ENCODE measurements at places on chromosomes 4 and X. TPM values are rescaled to one million over a fixed set of nuclear protein-coding genes. Genes with fewer than 3 reads are reported as not detected.

DNA sequence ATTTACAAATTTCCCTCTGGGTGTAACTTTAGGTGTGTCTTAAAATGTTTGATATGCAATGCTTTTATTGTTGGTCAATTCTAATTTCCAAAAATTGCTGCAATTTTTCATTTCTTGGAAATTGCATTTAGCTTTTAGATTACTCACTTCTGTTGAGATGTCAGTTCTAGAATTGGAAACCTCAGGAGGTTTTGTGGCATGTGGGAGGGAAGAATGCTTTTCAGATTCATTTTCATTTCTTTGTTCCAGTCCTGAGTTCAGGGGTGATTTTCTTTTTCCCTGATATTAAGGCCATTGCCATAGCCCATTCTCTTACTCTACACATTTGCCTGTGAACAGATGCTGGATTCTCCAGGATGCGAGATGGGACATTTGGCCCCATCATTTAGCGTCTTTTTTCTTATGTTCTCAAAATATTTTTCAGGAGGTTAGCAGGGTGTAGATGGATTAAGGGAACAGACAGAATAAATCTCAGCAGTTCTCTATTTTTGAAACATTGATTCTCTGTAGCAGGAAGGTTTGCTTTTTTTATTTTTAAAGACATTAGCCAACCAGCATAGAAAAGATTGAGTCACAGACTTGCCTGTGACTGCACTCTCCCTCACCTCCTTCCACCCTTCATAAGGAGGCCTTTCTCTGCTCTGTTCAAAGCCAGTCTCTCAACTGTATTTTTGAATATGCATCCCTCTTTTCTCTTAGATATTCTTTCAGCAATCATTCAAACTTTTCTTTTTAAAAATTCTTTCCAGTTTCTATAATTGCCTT, 238.4 kb upstream of the ANXA3 start:
- no peak for DNase-seq
- H3K4me3 ChIP-seq: no peak overlapping the region
- peaks cover 2% of the 10 kb centered on the region for H3K27me3 ChIP-seq
- peaks cover 5% of the 10 kb centered on the region for H3K4me1 ChIP-seq
- no peak overlapping the region for H3K27ac ChIP-seq

GRCh38 chr4:40086421-40086820, 29.8 kb downstream of the N4BP2 start:
- no peak overlapping the region for H3K27ac ChIP-seq
- no peaks in the 10 kb centered on the region for H3K36me3 ChIP-seq
- H3K27me3 ChIP-seq: no peaks in the 10 kb centered on the region
- H3K4me3 ChIP-seq: no peak overlapping the region
- H3K4me1 ChIP-seq: no peaks in the 10 kb centered on the region

The TASL gene
- not detected for total RNA-seq

DNA sequence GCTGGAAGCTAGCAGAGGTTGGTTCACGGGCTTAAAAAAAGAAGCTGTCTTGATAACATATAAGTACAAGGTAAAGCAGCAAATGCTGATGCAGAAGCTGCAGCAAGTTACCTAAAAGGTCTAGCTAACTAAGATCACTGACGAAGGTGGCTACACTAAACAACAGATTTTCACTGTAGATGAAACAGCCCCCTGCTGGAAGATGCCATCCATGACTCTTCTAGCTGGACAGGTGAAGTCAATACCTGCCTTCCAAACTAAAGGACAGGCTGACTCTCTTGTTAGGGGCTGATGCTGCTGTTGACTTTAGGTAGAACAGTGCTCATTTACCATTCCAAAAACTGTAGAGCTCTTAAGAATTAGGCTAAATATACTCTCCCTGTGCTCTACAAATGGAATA, 99.5 kb downstream of the FBXW7 start:
- no peak overlapping the region for H3K27ac ChIP-seq
- H3K4me3 ChIP-seq: no peak overlapping the region
- no peak for DNase-seq
- H3K4me1 ChIP-seq: peaks cover 10% of the 10 kb centered on the region

DNA sequence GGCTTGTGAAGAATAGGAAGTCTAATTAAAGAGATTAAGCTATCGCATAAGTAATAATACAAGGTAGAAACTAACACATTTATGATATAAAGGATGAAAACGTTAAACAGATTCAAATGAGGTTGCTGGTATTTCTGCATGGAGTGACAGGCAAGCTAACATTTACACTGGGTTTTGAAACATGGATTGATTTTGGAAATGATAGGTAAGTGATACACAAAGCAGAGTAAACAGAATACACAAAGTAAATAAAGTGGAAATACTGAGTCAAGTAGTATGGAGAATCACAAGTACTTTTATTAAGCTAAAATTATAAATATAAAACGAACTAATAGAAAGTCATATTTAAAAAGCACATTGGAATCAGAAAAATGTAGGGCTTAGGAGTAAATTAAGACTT, 665.3 kb downstream of the STPG2 start:
- no peaks in the 10 kb centered on the region for H3K27me3 ChIP-seq
- DNase-seq: no peak
- no peaks in the 10 kb centered on the region for H3K36me3 ChIP-seq
- H3K4me1 ChIP-seq: no peaks in the 10 kb centered on the region
- no peak overlapping the region for H3K27ac ChIP-seq
- no peak overlapping the region for H3K4me3 ChIP-seq

The SH3TC1 gene
- 0.92 TPM for total RNA-seq
